Body of pancreas (tissue), 4 donors: ENCODE measurements at places on chromosomes 12 and 14.
A peak's percentile ranks its signal among the peaks of the same experiment; 100 is the strongest.

- DNase-seq, result no peak
Observed at GRCh38 chr12:10540776-10541205, 35.1 kb downstream of the EIF2S3B start.

DNA sequence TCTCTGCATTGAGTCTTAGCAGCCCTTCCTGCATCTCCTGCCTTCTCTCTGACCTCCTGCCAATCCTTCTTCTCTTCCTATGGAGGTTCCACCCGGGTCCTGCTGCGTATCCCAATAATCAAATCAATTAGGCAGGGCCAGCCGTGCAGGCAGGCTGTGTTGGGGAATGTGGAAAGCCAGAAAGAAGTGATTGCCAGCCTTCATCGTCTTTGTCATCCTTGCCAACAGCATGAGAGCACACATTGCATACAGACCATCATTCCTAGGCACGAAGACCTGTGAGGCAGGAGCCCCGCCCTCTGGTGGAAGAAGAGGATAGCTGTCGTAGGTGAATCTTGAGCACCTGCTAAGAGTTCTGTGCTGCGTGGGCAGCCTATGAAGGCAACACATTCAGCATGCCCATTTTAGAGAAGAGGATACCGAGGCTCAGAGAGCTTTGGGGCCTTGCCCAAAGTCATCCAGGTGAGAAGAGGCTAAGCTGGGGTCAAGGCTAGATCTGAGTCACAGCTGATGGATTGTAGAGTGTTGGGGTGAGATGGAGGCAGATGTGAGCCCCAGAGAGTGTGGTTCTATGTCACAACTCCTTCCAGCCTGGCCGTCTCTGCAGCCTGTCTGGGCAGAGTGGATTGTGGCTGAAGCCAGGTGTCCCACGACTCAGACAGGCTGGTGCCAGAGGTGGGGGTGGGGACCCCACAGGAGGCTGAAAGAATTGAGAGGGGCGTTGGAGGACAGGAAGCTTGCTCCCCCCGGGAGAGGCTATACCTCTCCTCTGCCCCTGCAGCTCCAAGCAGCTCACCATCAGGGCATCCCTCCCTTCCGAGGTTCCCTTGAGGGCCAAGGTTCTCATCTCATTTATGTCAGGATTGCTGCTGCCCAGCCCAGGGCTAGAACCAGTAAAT is 12.7 kb downstream of the C14orf132 start:
- DNase-seq, result no peak

DNA sequence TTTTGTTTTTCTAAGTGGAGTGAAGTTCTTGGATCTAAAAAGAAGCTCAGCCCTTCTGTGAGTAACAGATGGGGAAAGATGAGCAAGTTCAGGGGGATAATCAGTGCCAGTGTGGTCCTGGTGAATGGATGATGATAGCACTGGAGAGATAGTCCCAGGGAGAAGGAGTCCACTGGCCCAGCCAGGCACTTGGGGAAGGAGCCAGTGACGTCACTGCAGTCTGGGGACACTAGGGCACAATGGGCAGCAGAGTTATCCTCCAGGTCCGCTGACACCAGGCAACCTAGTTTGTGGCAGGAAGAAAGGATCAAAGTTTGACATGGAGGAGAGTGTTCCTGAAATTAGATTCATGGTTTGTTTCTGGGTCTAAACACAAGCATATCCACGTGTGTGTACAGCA is 101.5 kb downstream of the NTF3 start:
- no peak for DNase-seq

GRCh38 chr14:101020834-101021370 is 117.4 kb upstream of the RTL1 start:
- DNase-seq, result no peak

GRCh38 chr14:23033251-23033727 is 1.4 kb downstream of the PSMB5 start:
- no peak for DNase-seq

DNA sequence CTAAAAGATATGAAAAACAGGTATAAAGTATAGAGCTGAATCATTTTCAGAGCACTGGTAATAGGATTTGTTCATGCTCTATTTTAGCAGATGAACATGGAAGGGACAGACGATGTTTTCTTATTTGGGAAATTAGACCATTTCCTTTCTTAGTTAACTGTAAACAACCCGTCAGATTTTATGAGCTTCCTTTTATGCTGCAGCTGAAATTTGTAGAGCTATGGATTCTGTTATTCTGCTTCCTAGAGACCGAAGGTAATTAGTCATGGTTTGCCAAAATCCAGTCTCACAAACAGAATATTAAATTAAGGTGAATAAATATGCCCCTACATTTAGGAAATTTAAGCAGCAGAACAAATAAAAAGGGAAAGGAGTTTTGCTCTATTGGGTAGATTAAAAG is 180.2 kb upstream of the SYT1 start:
- DNase-seq, result no peak

- peak; percentile 35 for DNase-seq
Observed at GRCh38 chr14:31902945-31903646, 174.0 kb upstream of the ARHGAP5 start.

DNA sequence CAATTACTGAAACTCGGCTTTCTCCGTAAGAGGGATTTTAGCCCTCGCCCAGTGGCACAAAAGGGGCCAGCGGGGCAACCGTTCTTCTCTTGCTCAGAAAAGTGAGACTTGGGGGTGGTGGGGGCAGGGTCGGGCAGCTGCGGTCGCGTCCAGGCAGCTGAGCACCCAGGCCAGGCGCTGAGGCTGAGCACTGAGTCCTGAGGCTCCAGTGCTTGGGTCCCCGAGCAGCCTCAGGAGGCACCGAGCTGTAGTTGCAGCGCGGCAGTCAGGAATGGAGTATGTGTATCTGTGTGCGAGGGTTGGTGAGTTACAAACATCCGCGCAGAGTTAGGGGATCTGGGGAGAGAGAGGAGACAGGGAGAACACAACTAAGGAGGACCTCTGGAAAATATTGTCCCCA is 4.1 kb upstream of the HOXC6 start:
- no peak for DNase-seq

GRCh38 chr12:44519931-44520330 is 356.2 kb downstream of the NELL2 start:
- DNase-seq, result no peak

- no peak for DNase-seq
Observed at GRCh38 chr12:123952037-123952436, 20.6 kb downstream of the CCDC92 start.

- no peak for DNase-seq
Observed at GRCh38 chr14:26403760-26404159, 194.1 kb downstream of the NOVA1 start.

DNA sequence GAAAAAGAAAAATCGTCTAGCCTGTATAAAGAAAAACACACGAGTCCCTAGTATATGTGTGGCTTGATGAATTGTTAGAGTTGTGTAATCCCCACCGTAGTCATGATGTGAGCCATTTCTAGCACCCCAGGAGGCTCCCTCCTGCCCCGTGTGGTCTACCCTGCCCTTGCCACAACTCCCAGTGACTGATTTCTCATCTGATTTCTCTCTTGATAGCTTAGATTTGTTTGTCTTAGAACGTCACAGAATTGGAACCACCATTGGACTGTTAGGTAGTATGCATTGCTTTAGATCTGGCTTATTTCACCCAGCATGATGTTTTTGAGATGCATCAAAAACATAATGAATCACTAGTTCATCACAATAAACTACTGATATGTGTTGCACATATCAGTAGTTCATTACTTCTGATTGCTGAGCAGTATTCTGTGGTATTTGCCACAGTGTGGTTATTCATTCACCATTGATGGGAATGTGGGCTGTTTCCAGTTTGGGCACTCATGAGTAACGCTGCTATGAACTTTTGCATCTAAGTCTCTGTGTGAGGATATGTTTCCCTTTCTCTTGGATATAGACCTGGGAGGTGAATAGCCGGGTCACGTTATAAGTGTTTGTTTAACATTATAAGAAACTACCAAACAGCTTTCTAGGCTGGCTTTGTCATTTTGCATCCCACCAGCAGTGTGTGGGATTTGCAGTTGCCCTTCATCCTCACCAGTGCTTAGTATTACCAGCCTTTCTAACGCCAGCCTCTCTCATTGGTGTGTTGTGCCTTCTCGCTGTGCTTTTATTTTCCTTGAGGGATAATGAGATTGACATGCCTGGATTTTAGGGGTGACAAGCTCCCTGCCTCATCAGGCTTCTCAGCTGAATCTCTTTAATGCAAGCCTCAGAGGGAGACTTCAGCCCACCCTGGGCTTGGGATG is 31.9 kb upstream of the NCOR2 start:
- DNase-seq, result no peak
